Stimulated activated CD8-positive, alpha-beta memory T cell treated with anti-CD3 and anti-CD28 coated beads, Interleukin-15, amount 100 ng/mL, for 48 hours (primary cell): ENCODE measurements at places on chromosomes 12 and 14.
A peak's percentile ranks its signal among the peaks of the same experiment; 100 is the strongest.

DNA sequence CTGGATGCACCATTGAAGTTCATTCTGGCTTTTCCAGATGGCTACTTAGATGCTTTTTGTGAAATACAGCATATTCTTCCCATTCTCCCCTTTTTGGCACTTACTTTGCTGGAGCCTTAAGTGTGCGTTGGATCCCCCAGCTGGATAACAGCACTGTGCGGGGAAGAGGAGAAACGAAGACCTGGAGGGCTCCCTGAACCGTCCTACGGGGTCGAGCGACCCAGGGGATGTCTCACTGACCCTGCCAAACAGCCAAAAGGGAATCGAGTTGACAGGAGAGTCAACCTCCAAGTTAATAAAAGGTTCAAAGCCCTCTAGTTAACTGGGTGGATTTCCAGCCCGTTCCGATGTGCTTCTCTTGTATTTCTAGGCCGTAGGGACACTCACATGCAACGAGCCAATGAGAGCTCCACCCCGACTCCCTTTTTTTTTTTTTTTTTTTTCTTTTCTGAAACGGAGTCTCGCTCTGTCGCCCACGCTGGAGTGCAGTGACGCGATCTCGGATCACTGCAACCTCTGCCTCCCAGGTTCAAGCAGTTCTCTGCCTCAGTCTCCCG is 1.0 kb upstream of the CAMKK2 start:
- peak; percentile 43 for DNase-seq

GRCh38 chr14:99575043-99576023 is 28.7 kb downstream of the CCDC85C start:
- no peak for DNase-seq

- DNase-seq, result no peak
These were observed 20.9 kb upstream of the CACNA2D4 start for GRCh38 chr12:1939331-1939730.

DNA sequence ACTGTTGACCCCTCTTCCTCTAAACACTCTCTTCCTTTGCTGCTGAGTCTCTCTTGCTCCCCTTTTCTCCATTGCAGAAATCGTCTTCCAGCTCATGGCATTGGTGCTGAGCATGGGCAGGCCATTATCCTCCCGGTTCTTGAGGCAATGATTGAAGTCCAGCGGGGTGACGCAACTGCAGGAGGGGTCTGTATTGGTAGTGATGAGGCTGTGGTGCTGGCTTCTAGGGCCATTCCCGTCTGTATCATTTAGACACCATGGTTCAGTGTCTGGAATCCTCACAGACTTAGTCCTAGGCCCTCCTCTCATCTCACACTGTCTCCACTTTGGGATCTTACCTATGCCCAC is 720 bp upstream of the SLC22A17 start:
- DNase-seq, result no peak

- DNase-seq, result no peak
These were observed 2.4 kb downstream of the MYBPC1 start for GRCh38 chr12:101597164-101597563.

- no peak for DNase-seq
These were observed 1.7 kb downstream of the HSPA2 start for GRCh38 chr14:64541972-64542835.

DNA sequence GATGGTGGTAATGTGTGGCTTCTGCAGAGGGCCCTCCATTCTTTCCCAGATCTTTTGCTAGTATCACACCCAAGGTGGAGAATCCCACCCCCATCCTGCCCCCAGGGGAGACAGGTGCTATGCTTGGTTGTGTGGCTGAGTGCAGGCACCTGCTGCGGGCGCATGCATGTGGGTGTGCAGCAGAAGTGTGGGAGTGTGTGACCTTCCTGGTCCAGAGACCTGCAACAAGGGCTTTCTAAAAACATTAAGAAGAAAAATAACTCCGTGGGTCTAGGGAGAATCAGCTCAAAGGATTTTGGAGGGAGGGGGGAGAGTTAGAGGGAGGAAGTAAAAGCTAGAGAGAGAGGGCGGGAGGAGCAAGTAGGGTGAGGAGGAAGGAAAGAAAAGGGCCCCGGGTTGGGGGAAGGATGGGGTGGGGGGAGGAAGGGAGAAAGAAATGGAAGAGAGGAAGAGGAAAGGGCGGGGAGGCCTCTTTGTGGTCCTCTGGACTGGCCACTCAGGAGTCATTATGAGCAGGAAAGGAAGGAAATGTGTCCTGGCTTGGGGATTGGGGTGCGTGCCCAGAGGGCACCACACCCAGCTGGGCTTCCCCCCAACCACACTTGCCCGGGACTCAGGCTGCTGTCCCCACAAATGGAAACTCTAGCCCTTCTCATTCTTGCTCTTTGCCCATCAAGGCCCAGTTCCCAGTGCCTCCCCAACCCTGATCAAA is 3.1 kb upstream of the FIGNL2 start:
- DNase-seq, result no peak

GRCh38 chr12:29415111-29415510 is 34.1 kb upstream of the ERGIC2 start:
- DNase-seq, result no peak

DNA sequence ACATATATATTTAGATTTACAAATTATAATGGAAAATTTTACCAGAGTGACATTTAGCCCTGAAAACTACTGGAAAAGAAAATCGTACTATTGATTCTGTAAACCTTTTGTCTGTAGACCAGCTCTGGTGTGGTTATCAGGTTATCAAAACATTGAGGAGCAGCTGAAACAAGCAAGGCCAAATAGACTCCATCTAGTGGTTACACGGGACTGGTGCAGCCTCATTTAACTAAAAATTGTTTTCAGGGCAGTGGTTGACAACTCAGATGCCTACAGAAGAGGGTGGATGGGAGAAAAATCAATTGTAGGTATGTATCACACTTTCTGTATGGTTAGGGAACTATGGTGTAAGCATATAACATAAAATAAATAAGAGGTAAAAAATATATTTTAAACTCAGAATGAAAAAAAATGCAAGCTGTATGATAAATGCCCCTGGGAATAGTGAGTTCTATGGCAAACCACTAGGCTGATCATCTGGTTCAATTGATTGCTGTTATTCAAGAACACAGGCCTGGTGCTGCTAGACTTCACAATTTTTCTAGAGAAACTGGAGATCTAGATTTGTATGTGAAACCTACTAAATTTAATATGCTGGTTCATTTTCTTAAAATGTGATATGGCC is 51.2 kb downstream of the ACSS3 start:
- no peak for DNase-seq

GRCh38 chr14:59245809-59246295 is 57.4 kb downstream of the DAAM1 start:
- DNase-seq, result no peak

DNA sequence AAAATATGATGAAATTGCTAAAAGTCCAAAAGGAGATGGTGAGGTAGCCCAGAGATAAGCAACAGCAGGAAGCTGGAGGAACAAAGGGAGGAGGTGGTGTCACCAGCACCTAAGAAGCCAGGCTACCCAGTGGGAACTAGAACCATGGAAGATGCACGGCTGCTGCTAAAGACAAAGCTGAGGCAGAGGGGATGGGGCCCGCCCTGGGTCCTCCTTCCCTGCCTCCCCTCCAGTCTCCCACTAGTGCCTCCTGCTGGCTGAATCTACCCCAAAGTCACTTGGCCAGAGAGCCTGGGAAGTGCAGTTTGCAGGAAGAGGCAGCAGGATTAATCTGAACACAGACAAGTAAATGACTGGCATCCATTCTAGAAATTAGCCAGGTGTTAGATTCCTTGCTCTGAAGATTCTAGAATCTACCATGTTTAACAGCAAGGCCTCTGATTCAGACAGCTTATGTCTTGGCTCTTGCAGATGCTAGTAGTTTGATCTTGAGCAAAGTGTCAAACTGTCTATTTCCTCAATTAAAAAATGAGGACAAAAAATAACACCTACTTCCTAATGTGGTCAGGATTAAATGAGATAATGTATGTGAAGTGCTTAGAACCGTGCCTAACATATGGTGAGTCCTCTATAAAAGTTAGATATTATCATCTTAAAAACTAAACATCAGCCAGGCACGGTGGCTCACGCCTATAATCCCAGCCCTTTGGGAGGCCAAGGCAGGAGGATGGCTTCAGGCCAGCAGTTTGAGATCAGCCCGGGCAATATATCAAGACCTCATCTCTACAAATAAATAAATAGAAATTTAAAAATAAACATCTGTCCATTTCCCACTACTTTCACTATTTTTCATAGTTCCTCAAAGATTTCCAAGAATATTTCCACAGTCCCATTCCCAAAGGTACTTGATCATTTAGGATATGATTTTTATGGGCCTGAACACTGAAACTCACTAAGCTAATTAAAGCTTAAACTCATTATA is 5.8 kb upstream of the LRP10 start:
- DNase-seq, result no peak

DNA sequence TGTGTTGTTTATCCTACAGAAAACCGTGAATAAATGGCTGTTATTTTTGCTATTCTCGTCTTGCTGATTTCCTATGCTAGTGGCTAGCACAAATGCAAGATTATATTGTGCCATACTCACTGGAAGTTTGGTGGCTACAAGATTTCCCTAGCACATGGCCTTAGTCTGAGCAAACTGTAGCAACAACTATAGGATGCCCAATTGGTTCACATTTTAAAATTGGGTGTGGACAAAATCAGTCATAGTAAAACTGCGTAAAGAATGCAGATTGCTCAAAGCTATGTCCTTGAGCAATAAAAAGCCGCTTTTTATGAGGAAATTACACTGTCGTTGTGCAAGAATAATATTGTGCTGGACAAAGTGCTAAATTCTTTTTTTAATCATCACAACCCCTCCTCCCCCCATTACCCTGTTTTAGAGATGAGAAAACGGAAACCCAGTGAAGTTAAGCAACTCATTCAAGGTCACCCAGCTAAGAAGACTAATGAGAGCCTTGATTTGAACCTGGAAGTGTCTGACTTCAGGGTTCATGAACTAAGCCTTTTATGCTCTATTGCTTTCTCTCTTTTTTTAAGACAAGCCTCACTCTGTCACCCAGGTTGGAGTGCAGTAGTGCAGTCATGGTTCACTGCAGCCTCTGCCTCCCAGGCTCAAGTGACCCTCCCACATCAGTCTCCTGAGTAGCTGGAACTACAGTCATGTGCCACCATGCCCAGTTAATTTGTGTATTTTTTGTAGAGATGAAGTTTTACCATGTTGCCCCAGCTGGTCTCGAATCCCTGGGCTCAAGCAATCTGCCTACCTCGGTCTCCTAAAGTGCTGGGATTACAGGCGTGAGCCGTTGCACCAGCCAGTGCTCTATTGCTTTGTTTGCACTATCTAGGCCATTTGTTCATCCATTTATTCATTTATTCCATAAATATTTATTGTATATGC is 73.6 kb downstream of the SRGAP1 start:
- DNase-seq, result no peak

- DNase-seq, result no peak
These were observed 39.9 kb downstream of the GLT8D2 start for GRCh38 chr12:104010121-104010520.

- DNase-seq, result no peak
These were observed 612.6 kb downstream of the AACS start for GRCh38 chr12:125677829-125678228.

- no peak for DNase-seq
These were observed 977 bp upstream of the TMEM120B start for GRCh38 chr12:121711361-121712189.

DNA sequence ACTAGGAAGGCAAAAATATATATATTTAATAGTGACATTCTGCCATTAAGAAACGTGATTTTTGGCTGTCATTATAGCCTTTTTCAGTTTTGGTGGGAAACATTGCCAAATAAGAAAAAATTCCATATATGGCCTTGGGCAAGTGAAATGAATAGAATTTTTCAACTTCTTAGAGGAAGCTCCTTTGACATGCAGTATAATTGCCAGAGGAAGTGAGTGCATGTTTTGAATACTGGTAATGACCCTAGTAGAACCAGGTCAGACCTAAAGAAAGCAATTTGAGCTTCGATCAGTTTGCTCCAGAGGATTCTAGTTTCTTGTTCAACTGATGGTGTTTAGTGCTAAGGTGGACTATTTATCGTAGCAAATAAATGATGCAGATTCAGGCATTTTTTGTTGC is 26.2 kb upstream of the TRIM9 start:
- no peak for DNase-seq

DNA sequence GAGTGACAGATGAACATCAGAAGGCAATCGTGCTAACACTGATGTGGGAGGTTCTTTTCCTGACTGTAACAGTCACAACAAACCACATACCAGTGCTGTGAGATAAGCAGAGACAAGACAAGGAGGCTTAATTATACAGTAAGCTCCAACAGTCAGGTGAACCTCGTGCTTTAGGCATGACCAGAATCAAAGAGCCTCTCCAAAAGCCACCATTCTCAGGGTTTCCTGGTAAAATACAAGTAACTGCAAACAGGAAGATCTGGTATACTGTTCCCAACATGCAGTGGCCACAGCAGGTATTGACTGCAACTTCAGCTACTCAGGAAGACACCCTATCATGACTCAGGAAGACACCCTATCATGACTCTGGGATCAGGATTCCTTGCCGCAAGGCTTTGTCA is 47.3 kb upstream of the GTF2A1 start:
- no peak for DNase-seq

GRCh38 chr14:90936757-90937440 is 120.7 kb upstream of the TTC7B start:
- DNase-seq, result no peak

- no peak for DNase-seq
These were observed 144.8 kb downstream of the CAPZA3 start for GRCh38 chr12:18882690-18883089.

GRCh38 chr12:6443361-6443983 is 1.3 kb upstream of the CD27 start:
- peak; percentile 63 for DNase-seq

GRCh38 chr14:51092965-51093364 is 1.9 kb downstream of the TRIM9 start:
- no peak for DNase-seq

- no peak for DNase-seq
These were observed 646.1 kb downstream of the C12orf50 start for GRCh38 chr12:87382959-87383566.

DNA sequence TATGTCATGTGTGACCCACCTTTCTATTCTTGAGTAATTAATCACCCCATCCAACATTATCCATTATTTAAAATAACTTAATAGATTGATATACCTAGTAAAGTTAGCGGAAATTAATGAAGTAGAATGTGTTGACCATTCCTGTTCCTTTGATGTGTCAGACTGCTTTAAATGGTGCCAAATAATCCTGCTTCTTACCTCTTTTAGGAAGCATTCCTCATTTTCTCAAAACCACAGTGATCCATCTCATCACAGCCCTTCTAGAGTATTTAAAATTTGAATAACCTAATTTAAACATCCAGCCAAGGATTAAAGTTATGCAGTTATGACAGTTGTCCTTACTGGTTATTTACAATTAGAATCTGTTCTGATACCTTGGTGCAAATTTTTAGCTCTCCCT is 6.9 kb downstream of the MGAT4C start:
- DNase-seq, result no peak

GRCh38 chr12:54195737-54196347 is 7.1 kb upstream of the SMUG1 start:
- DNase-seq, result no peak

GRCh38 chr12:97912943-97913342 is 450.3 kb downstream of the RMST start:
- no peak for DNase-seq

GRCh38 chr12:72264548-72265175 is 7.5 kb upstream of the TRHDE start:
- DNase-seq, result no peak
